CD8-positive, alpha-beta memory T cell (primary cell): ENCODE measurements at places on chromosomes 16 and 17. TPM values are rescaled to one million over a fixed set of nuclear protein-coding genes. Genes with fewer than 3 reads are reported as not detected.
A peak's percentile ranks its signal among the peaks of the same experiment; 100 is the strongest.

GRCh38 chr17:76545918-76546555 lies 6.2 kb downstream of the PRCD start:
- H3K4me1 ChIP-seq, result peaks cover 7% of the 10 kb centered on the region
- no peaks in the 10 kb centered on the region for H3K36me3 ChIP-seq
- H3K27ac ChIP-seq, result no peak overlapping the region
- H3K27me3 ChIP-seq, result no peaks in the 10 kb centered on the region
- H3K4me3 ChIP-seq, result no peak overlapping the region
- no peak for DNase-seq

DNA sequence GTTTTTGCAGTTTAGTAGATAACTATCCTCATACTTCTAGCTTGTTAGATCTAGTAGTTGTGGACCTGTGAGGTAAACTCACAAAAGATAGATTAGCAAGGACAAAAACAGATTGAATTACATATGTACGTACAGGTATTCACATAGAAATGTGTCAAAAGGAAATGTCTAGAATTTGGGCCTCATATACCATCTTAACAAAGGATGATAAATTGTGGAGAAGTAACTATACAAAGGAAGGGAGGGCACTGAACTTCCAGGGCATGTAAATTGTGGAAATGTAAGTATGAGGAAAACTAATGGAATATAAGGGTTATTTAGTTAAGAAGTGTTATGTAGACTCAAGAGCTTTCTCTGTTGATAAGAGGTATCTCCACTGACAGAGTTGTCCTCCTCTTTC lies 477.3 kb downstream of the KCNJ2 start:
- no peaks in the 10 kb centered on the region for H3K27me3 ChIP-seq
- H3K4me1 ChIP-seq, result no peaks in the 10 kb centered on the region
- no peak overlapping the region for H3K4me3 ChIP-seq
- no peak overlapping the region for H3K27ac ChIP-seq

DNA sequence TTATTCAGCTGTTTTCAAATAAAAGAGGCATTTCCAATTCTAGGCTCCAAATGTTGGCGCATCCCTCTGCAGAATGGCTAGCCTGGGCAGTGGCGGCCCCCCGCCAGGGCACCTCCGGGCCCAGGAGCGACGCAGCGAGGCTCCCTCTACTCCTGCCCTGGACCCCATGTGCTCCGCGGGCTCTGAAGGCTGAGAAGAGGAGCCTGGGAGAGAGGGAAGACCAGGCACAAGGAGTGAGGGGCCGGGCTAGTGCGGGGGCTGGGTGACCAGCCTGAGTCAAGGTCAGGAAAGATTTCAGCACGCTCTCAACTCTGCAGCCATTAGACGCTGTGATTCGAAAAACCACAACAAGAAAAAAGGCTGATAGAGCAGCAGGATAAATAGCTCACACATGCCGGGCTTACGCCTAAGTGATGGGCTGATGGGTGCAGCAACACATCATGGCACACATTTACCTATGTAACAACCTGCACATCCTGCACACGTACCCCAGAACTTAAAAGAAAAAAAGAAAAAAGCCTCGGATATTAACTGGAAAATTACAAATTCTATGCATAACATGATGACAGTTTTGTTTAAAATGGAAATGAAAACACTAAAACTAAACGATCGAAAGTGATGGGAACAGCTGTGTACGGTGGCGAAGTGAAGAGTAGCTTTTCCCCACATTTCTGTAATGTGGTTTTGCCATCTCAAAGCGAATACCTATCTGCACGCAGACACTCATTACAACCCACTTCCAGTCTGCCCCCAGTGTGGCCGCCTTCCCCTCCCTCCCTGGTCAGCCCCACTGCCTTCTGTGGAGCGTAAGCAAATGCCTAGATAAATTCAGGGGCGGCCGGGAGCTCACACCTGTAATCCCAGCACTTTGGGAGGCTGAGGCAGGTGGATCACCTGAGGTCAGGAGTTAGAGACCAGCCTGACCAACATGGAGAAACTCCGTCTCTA lies 44.4 kb downstream of the MAP1LC3B start:
- peak; percentile 6 for DNase-seq
- peak overlapping the region; percentile 15 for H3K4me3 ChIP-seq
- no peaks in the 10 kb centered on the region for H3K27me3 ChIP-seq
- H3K36me3 ChIP-seq, result no peaks in the 10 kb centered on the region

GRCh38 chr17:70308618-70309017 lies 139.3 kb downstream of the KCNJ2 start:
- no peaks in the 10 kb centered on the region for H3K27me3 ChIP-seq
- no peak overlapping the region for H3K4me3 ChIP-seq
- no peaks in the 10 kb centered on the region for H3K36me3 ChIP-seq
- no peak overlapping the region for H3K27ac ChIP-seq

GRCh38 chr17:77451894-77452852 lies 311.4 kb downstream of the SEC14L1 start:
- peaks cover 10% of the 10 kb centered on the region for H3K36me3 ChIP-seq
- H3K4me1 ChIP-seq, result peaks cover 57% of the 10 kb centered on the region
- H3K27me3 ChIP-seq, result no peaks in the 10 kb centered on the region

DNA sequence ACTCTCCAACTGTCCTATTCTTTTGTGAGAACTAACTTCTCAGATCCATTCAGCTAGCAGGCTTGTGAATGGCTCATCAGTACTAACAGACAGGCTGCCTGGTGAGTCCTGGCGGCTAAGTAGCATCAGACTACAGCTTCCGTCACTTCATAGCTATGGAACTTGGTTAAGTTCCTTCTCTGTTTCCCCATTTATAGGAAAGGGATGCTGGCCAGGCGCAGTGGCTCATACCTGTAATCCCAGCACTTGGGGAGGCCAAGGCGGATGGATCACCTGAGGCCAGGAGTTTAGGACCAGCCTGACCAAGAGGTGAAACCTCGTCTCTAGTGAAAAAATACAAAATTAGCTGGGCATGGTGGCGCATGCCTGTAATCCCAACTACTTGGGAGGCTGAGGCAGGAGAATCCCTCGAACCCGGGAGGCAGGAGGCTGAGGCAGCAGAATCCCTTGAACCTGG lies 49.9 kb upstream of the TANGO6 start:
- no peaks in the 10 kb centered on the region for H3K27me3 ChIP-seq
- no peak overlapping the region for H3K27ac ChIP-seq
- H3K4me3 ChIP-seq, result no peak overlapping the region
- H3K4me1 ChIP-seq, result no peaks in the 10 kb centered on the region

- H3K4me1 ChIP-seq, result peaks cover 24% of the 10 kb centered on the region
- H3K27ac ChIP-seq, result peak overlapping the region; percentile 89
- peaks cover 17% of the 10 kb centered on the region for H3K36me3 ChIP-seq
- peak; percentile 85 for DNase-seq
- H3K4me3 ChIP-seq, result peak overlapping the region; percentile 100
- H3K27me3 ChIP-seq, result no peaks in the 10 kb centered on the region
Measured at GRCh38 chr16:31073142-31073969, 684 bp downstream of the ZNF668 start.

The CHD9NB gene
- 1.0 TPM for total RNA-seq

The OR1A1 gene
- total RNA-seq, result not detected

The TBX21 gene
- total RNA-seq, result 37.8 TPM
